ENCODE measurements at places on chromosomes 12 and 14.

DNA sequence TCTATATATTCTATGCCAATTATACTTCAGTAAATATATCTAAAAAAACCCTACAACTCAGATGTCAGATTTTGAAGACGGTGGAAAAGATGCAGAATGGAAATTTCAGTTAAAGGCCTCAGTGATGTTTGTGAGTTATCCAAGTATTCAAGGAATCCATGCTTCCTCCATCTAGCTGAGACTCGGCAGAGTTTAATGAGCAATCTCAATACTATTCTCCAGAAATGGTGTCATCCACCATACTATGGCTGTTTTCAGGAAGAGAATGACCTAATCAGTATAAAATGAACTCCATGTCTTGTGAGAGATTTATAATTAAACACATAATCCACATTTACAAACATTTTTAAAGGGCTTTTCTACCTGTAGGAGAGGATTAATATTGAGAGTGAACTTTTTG lies 66.0 kb downstream of the KLHL28 start:
- DNase-seq, result no peak

GRCh38 chr12:68900241-68900640 lies 32.7 kb downstream of the CPM start:
- no peak for DNase-seq

DNA sequence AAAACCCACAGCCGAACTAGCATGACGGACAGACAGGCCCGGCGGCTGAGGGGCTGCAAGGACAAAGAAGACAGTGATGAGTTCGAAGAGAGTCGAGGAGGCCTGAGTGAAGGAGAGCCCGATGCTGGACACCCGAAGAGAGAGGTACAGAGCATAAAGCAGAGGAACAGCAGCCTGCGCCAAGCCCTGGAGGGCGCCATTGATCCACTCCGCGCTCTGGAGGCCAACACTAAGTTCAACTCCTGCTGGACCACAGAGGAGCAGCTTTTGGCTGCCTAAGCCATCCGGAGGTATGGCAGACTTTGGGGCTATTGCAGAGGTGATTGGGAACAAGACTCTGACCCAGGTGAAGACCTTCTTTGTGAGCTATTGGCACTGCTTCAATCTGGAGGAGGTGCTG lies 7.8 kb upstream of the PLXNC1 start:
- no peak for DNase-seq

- DNase-seq, result no peak
Observed at GRCh38 chr14:61331992-61332657, 10.7 kb downstream of the PRKCH start.

DNA sequence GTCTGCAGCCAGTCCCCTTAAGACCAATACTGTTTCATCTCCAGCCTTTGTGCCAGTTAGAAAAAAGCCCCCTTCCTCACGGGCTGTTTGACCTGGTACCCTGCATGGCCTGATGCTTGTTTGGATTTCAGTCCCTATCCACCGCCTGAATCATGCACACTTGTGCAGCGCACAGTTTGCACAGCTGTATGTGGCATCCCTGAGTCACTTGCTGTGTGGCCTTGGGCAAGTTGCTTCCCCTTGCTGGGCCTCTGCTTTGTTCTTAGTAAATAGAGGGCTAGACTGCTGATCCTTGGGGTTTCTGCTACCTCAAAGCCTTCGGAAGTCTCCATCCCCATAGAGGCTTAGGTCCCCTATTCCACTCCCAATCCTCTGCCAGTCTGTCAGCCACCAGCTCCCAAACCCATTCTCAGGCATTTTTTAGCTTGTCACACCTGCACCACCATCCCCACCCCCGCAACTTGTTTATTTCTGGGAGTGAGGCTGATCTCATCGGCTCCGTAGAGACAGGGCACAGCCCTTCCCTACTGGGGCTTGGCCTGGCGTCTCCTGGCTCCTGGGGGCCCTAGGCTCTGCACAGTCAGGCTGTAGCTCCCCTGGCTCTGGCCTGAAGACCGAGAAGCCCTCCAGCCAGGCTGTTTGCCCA lies 8.8 kb downstream of the KRT80 start:
- DNase-seq, result no peak

DNA sequence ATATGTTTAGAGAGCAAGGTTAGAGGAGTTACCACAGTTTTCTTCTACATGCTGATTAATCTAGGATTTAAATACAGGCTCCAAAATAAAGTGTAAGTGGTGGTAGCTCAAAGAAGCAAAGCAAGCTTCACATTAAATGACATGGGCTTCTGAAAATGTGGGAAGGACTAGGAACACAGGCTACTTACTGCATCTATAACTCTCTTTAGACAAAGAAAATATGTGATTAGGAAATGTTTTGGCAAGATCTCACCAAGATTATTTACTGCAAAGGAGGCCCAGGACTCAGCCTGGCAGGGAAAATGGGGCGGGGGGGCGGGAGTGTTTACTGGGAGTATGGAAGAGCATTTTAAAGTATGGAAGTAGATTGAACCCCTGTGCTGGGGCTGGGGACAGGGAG lies 39.4 kb downstream of the ETV6 start:
- no peak for DNase-seq

DNA sequence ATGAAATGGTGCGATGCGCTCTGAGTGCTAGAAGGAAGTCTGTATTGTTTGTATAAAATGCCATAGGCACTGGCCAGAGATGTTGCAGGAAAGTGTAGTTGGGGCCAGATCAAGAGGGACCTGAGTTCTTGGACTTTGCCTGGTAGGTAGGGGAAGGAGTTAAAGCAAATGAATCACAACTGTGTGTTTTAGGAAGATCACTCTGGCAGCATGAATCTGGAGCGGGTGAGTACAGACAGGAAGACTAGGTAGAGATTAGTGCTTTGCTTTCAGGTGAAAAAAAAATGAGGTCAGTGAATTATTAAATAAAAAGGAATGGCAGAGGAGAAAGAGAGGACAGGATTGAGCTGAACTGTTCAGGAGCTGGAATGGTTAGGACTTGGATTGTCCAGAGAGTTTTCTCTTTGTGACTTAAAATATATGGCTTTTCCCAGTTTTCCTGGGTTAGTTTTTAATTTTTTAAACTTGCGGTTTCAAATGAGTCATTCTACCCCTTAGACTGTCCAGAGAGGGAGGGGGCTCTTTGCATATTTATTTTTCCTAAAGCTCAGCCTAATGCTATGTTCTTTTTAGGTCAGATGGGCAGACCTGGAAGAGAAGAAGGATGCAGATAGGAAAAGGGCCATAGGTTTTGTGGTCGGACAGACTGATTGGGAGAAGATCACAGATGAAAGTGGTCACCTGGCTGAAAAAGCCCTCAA lies 41.1 kb downstream of the PROX2 start:
- no peak for DNase-seq

DNA sequence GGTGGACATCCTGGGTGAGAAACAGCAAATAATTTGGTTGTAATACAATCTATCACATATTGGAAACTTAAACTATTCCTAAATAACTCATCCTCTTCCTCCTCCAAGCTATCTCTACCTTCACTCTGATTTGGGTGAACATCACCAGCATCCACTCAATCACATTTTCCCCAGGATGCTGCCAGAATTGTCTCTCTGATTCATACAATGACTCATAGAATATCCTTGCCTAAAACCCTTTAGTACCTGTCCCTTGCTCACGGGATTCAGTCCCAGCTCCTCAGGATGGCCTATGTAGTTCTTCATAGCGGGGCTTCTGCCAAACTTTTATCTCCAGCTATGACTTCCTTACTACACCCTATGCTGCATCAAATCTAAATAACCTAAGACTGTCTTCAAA lies 146.8 kb downstream of the EMP1 start:
- no peak for DNase-seq

- no peak for DNase-seq
Observed at GRCh38 chr12:64243809-64244208, 21.7 kb upstream of the KICS2 start.

- no peak for DNase-seq
Observed at GRCh38 chr12:104133321-104133720, 4.7 kb downstream of the NFYB start.

- no peak for DNase-seq
Observed at GRCh38 chr14:56145965-56146364, 27.8 kb downstream of the PELI2 start.

DNA sequence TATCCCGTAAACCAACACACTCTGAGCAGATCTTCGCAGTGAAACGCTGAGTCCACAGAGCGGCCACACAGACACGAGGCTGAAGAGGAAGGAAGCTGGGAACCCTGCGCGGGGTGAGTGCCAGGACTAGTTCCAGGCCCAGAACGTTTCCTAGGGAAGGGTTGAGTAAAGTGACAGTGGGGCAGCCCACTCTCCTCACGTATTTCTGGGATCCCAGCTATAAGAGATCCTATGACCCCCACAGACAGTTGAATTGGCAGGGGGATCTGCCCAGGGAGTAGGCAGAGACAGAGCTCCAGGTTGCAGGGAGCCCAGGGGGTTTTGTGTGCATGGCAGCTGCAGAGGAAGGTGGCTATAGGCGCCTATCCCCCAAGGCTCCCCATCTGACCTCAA lies 51.1 kb downstream of the GTF2A1 start:
- DNase-seq, result no peak

GRCh38 chr14:28375295-28375694 lies 391.3 kb upstream of the FOXG1 start:
- no peak for DNase-seq
